ENCODE measurements at places on chromosomes 4 and X. TPM values are rescaled to one million over a fixed set of nuclear protein-coding genes. Genes with fewer than 3 reads are reported as not detected.

DNA sequence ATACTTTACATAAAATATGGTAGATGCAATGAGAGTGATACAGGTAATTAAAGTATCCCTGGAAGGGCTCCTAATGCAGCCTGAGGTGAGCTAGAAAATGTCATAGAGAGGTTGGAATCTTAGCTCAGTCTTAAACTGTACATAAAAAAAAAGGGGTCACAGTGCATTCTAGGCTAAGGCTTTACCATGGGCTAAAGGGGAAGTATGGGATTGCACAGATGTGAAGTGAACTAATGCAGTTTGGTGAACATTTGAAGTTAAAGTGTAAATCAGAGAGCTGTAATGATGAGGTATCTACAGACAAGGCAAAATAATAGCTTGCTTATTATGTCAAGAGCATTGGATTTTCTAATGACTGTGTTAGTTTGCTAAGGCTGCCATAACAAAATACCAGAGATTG is 405.9 kb downstream of the ADGRL3 start:
- no peak for DNase-seq

- DNase-seq = no peak
Observed at GRCh38 chrX:100591256-100592051, 6.7 kb downstream of the TNMD start.

GRCh38 chr4:160562661-160563060 is 1459.8 kb downstream of the RAPGEF2 start:
- DNase-seq = no peak

HS3ST1 gene
- 0.94 TPM for total RNA-seq

SULT1B1 gene
- total RNA-seq = not detected

All from GM23338 (cell line).